GM20000 (cell line): ENCODE measurements at places on chromosomes 7 and 10.

DNA sequence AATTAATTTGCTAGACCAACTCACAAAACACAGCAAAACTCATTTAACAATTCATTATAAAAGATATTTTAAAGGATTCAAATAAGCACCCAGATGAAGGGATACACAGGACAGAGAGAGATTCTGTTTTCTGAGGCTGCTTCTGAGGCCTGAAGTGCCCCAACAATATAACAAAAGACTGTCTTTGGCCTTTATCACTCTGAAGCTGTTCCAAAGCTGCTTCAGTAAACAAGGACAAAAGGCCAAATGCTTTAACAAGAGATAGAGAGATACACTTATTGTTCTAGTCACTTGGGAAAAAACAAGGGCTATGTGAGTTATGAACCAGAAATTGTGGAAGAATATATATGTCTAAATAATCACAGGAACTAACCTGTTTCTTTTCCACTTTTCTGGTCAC, 223.7 kb downstream of the CXCL12 start:
- no peak for DNase-seq

GRCh38 chr10:8829592-8829991, 775.1 kb downstream of the GATA3 start:
- DNase-seq: no peak

DNA sequence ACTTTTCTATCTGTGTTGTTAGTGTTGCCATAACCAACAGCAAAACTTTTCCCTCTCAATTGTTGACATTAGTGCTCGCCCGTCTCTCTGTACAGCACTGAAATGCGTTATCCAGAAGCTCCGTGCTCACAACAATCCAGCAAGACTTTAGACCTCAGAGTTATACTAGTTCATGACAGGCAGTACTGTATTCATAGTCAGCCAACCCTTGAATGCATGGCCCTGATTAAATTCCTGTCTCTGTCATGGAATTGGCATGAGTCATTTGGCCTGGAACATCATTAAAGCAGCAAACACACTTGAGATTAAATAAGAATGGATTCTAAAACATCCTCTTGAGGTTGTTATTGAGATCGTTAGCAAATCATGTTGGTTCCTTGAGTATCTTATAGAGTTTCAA, 405.5 kb upstream of the C7orf33 start:
- DNase-seq: no peak

DNA sequence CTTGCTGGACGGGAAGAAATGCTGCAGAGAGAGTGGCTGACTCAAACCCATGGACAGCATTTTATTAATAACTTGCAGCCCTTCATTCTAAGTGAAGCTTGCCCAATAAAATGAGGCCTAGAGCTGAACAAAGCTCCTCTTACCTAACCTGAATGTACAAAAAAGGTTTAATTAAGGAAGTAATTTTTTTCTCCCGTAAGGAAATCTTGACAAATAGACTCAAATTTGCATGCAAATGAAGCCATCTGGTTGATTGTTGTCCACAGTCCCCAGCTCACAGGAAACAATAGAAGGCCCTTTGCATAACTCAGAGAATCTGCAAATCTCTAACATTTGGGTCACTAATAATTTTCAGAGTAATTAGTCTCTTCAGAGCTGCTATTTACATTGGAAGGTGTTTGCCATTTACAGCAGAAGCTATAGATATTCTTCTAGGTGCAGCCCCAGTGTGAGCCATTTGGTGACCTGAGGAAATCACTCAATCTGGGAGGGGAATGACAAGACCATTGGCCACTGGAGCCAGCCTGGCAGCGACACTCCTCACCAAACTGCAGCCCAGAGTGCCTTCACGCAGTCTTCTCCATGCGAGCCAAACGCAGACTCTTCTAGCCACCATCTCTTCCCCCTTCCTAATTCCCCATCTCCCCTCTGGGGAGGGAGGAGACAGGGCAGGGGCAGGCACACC, 483.0 kb upstream of the C7orf33 start:
- DNase-seq: no peak

GRCh38 chr7:74173074-74173473, 1.1 kb upstream of the EIF4H start:
- DNase-seq: no peak

- peak; percentile 52 for DNase-seq
Measured at GRCh38 chr7:87934699-87935383, 790 bp downstream of the ADAM22 start.

- DNase-seq: no peak
Measured at GRCh38 chr10:83881661-83882060, 257.6 kb upstream of the GHITM start.

DNA sequence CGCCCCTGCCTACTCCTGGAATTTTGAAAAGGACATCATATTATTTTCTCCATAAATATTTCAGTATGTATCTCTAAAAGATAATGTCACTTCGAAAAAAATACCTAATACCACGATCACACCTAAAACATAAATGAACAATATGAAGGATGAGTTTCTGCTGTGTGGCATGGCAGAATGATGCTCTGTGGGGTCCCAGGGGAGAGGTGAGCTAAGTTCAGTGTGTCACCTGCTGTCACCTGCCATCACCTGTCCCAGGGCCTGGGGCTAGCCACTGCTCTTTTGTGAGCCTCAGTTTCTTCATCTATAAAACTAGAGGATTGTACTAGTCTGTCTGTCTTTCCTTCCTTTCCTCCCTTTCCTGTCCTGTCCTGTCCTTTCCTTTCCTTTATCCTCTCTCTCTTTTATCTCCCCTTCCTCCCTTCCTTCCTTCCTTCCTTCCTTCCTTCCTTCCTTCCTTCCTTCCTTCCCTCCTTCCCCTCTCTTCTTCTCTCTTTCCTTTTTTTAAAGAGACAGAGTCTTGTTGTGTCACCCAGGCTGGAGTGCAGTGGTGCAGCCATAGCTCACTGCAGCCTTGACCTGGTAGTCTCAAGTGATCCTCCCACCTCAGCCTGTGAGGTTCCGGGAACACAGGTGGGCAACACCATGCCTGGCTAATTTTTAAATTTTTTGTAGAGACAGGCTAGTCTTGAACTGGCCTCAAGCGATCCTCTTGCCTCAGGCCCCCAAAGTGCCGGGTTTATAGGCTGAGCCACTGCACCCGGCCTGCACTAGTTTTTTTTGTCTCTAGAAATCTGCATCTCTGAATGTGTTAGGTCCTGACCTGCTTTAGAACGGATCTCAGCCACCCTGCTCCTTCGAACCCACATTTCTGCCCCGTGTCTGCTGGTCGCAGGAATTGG, 43.1 kb downstream of the CUX1 start:
- DNase-seq: no peak

- DNase-seq: no peak
Measured at GRCh38 chr10:132303361-132304115, 4.2 kb downstream of the STK32C start.

GRCh38 chr7:139915268-139915863, 86.3 kb downstream of the TBXAS1 start:
- DNase-seq: no peak

DNA sequence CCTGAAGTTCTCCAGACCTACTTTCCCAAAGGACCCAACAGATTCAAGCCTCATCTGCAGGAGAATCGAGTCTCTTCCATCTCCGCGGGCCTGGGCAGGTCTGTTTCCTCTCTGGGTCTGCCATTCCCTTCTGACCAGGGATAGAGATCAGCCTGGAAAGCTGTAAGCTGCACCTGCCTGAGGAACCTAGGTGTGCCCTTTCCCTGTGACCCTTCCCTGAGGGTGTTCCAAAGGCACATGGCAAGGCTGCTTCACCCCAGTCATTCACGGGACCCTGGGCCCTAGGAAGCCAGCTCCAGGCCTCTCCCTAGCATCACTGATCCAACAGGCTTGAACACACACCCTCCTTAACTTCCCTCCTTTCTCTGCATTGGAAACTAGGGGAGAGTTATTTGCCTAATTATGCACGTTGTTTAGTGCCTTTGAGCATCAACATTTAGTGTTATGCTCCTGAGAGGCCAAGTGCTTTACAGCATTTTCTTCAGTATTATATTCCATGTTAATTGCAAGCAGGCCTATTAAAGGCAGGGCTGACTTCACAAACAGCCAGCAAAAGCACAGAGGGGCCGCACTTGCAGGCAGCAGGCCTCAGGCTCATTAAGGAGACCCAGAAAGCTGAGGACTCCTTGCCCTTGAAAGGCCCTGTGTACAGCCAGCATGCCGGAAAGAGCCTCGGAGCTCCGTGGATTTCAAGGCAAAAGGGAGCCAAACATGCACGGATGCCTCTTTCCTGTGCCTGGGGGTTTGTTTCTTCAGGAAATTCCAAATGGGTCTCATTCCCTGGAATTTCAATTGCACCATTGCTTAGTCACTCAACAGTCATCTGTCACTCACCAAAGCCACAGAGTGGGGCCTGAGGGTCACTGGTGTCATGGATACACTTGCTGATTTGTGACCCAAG, 91.0 kb upstream of the FAM20C start:
- DNase-seq: no peak

DNA sequence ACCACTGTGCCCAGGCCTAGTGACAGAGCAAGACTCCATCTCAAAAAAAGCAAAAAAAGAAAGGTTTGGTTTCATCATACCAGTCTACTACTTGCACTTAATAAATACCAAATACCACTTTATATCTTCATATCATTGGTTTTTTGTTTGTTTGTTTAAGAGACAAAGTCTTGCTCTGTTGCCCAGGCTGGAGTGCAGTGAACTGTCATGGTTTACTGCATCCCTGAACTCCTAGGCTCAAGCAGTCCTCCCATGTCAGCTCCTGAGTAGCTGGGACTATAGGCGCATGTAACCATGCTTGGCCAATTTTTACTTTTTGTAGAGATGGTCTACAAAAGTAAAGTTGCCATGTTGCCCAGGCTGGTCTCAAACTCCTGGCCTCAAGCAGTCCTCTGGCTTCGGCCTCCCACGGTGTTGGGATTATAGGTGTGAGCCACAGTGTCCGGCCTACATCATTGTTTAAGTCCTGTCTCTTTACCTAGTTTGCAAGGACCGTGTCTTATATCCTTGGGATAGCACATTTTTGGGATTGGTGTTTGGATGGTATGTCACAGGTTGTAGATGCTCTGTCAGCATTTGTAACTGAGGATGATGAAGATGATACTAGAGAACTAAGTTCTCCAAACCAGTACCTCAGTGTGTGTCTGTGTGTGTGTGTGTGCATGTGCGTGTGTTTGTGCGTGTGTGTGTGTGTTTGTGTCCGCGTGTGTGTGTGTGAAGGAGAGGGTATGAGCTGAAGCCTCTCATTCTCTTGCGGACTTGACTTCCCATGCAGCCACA, 9.3 kb downstream of the LMTK2 start:
- DNase-seq: no peak

GRCh38 chr10:132502544-132503300, 34.9 kb upstream of the INPP5A start:
- no peak for DNase-seq
